ENCODE measurements at places on chromosomes 3 and 15.

GRCh38 chr3:52144034-52144795 is 10.0 kb downstream of the POC1A start:
- peak; percentile 93 for DNase-seq

DNA sequence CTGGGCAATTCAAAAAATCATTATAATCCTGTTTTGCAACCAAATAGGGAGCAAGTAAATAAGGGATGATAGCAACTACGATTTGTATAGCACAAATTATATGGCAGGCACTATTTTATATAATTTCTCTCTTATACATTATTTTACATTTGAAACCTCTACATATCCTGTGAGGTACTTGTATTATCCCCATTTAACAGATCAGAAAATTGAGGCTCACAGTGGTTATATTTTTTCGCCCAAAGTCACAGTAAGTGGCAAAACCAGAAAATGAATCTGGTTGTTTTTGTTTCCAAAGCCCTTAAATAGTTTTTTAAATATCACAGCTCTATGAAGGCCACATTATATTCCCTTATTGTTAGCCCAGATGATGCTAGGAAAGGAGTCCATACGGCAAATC is 74.3 kb downstream of the MLH1 start:
- no peak for DNase-seq

DNA sequence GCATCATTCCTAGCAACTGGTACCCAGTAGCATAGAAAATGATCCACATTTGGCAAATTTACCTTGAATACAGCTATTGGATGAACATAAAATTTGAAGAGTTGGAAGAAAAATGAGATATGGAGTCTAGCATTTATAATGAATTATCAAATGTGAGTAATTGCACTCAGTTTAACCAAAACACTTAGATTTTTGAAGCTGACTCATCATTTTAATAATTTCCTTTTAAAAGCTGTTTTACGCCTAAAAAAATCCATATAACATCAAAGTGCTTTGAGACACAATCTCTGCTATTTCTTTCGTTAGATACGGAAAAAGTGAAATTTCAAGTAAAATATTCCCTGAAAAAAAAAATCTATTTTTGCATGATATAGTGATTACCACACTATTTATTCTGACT is 767.4 kb downstream of the ROBO2 start:
- no peak for DNase-seq

GRCh38 chr3:196124608-196125007 is 42.7 kb upstream of the TFRC start:
- DNase-seq, result no peak

- DNase-seq, result no peak
These were observed 646.9 kb upstream of the LMCD1 start for GRCh38 chr3:7854721-7855120.

GRCh38 chr3:144660186-144660585 is 688.6 kb downstream of the DIPK2A start:
- no peak for DNase-seq

- DNase-seq, result no peak
These were observed 26.6 kb upstream of the ACAN start for GRCh38 chr15:88776646-88777045.

GRCh38 chr3:196492080-196492479 is 11.5 kb downstream of the RNF168 start:
- no peak for DNase-seq

DNA sequence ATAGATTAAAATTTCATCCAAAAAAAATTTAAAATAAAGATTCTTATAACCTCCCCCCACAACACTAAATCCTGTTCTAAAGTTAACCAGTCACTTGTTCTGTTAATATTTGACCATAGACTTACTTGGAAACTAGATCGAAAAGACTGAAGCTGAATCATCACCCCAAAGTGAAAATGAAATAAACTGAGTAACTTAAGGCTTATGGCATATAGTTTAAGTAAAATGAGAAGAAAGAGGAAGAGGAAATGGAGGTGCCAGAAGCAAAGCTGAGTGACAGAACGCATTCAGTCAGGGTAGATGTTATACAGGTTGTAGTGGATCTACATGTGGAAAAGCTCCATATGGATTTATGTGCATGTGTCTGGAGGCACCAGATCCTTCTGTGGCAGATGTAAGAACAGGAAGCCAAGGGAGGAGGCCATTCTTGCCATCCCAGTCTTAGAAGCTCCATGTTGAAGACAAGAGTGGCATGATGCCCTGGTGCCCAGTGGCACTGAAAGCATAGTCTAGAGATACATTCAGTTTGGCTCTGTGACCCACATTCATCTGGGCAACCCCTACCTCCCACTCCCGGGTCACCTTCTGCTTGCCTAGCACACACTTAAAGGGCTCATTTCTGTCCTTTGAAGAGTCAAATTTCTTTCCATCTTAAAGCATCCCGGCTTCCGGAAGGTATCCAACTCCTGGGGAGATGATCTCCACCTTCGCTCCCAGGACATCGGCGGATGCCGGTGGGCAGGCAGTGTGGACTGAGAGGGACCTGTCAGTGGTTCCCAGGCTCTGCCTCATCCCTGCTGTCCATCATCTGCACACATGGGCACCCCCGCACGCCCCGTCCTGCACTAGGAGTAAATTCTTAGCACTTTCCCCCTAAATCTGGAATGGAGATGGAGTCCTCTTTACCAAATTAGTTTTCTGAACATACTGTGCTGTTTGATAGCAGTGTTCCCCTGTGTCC is 90.8 kb downstream of the NEO1 start:
- DNase-seq, result no peak

DNA sequence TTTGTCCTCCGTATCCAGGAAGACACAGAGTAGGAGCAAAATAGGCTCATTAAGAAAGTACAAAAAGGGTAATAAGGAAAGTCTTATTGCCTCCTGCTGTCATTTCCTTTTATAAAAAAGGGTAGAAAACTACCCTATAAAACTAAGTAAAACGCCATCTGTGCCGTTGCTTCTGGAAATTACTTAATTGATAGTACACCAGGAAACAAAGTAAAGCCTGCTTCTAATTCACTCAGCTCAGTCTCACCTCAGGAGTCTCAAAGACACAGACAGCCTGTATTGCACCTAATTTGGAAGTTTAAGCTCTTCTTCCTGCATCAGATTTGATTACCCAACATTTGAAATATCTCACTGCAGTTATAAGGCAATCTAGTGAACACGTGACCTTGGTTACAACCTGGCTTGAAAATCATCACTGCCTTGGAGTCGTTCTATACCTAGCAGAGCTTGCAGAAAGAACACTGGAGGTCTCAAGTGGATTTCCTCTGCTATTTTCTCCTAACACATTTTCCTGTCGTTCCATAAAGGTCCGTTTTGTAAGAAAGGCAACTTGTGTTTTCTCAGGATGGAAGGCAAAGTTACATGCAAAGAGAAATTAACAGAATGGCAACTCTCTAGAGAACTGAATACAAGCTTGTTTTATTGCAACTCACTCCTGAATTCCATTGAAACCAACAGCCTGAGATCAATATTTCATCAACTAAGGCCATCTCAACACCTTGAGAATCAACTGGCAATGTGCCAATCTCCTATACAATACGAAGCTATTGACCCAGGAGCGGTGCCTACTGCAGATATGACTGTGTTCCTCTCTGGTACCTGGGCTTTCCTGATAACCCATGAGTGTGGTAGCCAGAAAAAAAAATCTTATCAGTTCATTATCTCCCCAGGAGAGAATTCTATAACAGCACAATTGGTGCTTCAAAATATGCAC is 203.3 kb upstream of the LMCD1 start:
- DNase-seq, result no peak

DNA sequence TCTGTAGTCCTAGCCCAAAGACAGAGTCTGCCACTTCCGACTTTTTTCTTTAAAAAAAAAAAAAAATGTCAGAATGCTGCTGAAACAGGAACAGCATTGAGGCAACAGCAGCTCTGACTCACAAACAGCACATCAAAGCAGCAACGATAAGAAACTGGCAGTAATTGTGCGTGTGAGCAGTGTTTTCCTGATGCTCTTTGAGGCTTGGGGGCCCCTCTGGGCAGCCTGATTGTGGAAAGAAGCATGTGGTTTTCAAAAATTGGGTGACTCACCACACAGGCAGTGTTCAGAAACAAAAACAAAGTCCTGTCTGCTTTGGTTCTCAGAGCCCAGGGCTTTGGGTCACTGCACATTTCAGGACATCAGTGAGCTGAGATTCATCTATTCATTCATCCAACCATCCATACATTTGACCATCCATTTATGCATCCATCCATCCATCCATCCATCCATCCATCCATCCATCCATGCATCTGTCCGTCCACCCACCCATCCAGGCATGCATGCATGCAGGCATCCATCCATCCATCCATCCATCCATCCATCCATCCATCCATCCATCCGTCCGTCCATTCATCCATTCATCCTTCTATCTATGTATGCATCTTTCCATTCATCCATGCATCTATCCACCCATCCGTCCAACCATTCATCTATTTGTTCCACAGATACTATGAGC is 308.4 kb downstream of the RPLP1 start:
- peak; percentile 84 for DNase-seq

DNA sequence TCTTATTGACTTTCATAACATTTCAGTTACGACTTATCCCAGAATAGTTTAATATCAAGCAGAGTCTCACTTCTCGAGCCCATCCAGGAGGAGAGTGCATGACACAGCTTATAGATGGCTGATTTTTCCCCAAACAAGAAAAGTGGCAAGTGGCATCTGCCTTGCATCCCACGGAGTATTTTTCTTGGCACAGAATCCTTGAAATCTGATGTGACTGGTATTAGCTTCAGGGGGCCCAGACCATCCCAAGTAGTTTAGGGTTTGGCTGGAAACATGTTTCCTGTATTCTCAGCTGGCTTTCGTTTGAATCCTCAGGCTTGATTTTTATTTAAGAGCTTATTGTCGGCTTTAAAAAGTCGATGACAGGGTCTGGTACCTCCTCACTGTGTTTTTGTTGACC is 20.7 kb upstream of the FBXL22 start:
- DNase-seq, result no peak

All from CD4-positive, alpha-beta T cell treated with Interleukin-17A for 4 hours (primary cell).